ENCODE measurements at places on chromosomes 1 and 21. TPM values are rescaled to one million over a fixed set of nuclear protein-coding genes. Genes with fewer than 3 reads are reported as not detected.
A peak's percentile ranks its signal among the peaks of the same experiment; 100 is the strongest.

GRCh38 chr1:84272401-84272800 is 29.1 kb upstream of the SAMD13 start:
- DNase-seq: no peak

DNA sequence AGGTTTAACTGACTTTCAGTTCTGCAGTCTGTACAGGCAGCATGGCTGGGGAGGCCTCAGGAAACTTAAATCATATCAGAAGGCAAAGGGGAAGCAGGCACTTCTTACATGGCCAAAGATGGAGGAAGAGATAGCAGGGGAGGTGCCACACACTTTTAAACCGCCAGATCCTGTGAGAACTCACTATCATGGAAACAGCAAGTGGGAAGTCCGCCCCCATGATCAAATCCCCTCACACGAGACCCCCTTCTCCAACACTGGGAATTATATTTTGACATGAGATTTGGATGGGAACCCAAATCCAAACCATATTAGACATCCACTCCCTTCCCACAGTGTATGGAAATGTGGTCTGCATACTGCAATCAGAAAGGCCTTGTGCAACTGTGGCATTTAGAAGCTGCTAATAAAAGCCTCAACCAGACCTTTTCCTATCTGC is 148.2 kb downstream of the FCRL5 start:
- DNase-seq: no peak

GRCh38 chr1:225998560-225999226 is 450 bp downstream of the SDE2 start:
- no peak for DNase-seq

PRELP gene
- total RNA-seq: 22.5 TPM

- DNase-seq: no peak
These were observed 13.3 kb downstream of the ARV1 start for GRCh38 chr1:230992100-230992774.

DNA sequence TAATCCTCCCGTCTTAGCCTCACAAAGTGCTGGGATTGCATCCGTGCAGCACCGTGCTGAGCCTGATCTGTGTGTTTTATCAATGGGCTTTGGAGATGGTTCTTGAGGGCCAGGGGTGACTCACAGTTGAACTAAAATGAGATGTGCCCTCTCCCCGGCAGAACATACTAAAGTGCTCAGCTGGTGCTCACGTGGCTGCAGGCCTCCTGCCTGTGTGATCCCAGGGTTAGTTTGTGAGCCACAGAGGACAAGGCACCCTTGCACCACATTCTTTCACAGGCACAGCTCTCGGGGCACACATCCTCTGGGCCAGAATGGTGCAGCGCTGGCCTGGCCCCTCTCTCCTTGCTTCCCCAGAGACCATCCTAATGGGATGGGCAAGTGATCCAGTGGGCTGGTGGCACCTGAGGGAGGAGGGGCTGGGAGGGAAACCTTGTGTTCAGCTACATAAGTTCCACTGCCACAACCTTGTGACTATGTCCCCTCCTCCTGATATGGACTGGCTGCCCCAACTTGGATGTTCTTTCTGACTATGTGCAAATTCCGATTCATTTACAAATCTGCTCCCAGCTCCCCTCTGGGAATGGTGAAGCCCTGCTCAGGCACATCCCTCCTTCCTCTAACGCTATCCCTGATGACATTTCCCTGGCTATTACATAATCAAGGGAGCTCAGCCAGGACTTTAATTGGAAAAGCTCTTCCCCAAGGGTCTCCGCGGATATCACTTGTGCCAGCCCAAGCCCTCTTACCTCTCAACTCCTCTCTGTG is 197.0 kb upstream of the EDN2 start:
- DNase-seq: peak; percentile 54

- no peak for DNase-seq
These were observed 363.2 kb downstream of the OMA1 start for GRCh38 chr1:58183286-58183685.

- DNase-seq: no peak
These were observed 2.2 kb downstream of the RALGPS2 start for GRCh38 chr1:178727014-178727895.

LRRC53 gene
- total RNA-seq: not detected

DNA sequence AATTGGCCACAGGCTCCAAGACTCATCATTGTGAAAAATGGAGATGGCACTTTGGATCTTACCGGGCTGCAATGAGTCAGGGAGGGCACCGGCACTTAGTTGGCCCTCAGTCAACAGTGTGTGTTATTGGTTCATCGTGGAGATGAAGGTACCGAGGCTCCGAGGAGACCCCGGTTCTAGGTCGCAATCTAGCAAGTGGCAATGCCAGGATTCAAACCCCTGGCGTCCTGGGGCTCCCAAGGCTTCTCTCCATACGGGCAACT is 49.0 kb upstream of the ACOT11 start:
- no peak for DNase-seq
